ENCODE measurements at places on chromosomes 16 and 17.

DNA sequence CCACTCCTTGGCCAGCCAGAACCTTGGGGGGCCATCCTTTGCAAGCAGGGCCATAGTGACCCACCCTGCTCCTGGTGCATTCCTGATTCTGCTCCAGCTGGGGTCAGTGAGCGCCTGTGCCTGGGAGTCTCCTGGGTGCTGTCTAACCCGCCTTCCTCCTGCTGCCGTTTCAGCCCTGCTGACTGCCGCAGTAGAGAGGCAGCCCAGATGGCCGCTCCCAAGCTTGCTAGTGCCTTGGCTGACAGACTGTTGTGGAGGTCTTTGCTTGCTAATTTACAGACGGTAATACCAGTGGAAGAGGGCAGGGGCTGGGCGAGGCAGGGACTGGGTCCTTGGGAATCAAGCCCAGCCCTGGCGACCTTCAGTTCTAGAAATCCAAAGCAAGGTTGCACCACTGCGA is 99.6 kb downstream of the SOCS1 start:
- no peaks in the 10 kb centered on the region for H3K36me3 ChIP-seq
- H3K27me3 ChIP-seq, result no peaks in the 10 kb centered on the region
- peaks cover 12% of the 10 kb centered on the region for H3K4me1 ChIP-seq
- no peak for DNase-seq
- H3K4me3 ChIP-seq, result no peak overlapping the region

GRCh38 chr17:2195729-2196128 is 107.9 kb downstream of the SMG6 start:
- DNase-seq, result no peak
- peaks cover 7% of the 10 kb centered on the region for H3K36me3 ChIP-seq
- H3K27ac ChIP-seq, result no peak overlapping the region
- peaks cover 17% of the 10 kb centered on the region for H3K4me1 ChIP-seq

DNA sequence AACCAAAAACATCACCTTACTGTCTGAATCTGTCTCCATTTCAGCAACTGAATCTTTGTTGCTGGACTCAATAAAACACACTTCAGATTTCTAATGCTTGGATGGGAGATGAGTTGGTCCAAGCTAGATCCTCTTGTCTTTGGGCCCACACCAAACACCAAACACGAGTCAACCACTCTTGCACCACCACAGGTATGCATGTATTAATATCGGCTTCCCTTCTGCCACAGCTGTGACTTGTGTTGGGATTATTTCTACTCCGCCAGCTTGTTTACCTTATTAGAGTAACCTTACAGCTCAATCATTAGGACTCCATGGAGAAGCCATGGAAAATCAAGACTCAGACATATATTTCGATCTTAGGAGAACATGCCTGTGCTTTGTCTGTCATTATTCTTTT is 49.9 kb downstream of the XYLT1 start:
- H3K27me3 ChIP-seq, result no peaks in the 10 kb centered on the region
- H3K4me1 ChIP-seq, result peaks cover 8% of the 10 kb centered on the region
- H3K27ac ChIP-seq, result no peak overlapping the region
- H3K4me3 ChIP-seq, result no peak overlapping the region
- no peaks in the 10 kb centered on the region for H3K36me3 ChIP-seq
- peak; percentile 39 for DNase-seq

DNA sequence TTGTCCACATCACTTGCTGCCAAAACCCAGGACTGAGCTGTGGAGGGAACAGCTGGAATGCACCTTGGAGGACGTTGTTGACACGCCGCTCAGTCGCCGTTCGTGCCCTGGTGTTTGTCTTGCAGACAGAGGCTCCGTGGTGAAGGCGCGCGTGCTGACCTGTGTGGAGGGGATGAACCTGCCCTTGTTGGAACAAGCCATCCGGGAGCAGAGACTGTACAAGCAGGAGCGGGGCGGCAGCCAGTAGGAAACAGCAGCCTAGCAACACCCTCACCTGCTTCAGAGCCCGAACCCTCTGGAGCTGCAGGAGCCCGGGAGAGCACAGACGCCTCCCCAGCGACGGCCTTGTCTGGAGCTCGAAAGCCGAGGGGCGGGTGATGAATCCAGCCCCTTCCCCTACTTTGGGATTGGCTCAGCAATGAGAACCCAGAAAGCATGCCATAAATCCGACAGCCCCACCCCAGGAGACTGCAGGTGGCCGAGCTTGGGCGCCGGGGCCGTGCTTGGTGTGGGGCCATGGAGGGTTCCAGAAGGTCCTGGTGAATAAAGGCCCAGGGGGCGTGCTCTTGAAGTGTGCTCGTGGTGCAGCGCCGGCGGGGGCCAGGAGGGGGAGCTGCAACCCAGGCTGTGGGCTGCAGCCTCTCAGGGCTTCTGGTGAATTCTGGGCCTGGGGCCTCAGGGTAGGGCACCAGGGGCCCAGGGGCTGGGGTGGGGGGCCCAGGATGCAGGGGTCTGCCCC is 470 bp upstream of the CDK3 start:
- H3K27ac ChIP-seq, result no peak overlapping the region
- H3K27me3 ChIP-seq, result no peaks in the 10 kb centered on the region
- H3K4me3 ChIP-seq, result no peak overlapping the region
- peak; percentile 16 for DNase-seq
- H3K36me3 ChIP-seq, result peaks cover 7% of the 10 kb centered on the region

GRCh38 chr16:69858191-69859104 is 92.7 kb upstream of the CLEC18A start:
- peaks cover 2% of the 10 kb centered on the region for H3K36me3 ChIP-seq
- peaks cover 3% of the 10 kb centered on the region for H3K4me1 ChIP-seq
- DNase-seq, result no peak
- H3K27me3 ChIP-seq, result no peaks in the 10 kb centered on the region
- H3K4me3 ChIP-seq, result no peak overlapping the region

DNA sequence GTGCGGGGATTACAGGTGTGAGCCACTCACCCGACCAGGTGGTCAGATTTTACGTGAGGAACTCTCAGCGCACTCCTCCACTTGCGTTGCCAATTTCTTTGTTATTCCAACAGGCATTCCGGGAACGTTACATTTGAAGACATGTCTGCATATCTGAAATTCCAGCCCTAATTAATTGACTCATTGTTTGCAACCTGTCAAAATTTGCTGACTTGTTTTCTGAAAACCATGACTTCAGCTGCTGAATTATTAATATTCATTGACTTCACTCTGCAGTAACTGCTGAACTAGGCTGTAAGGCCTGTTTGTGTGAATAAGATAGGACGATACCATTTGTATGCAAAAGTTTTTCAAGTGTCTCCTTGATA is 16.6 kb downstream of the G6PC1 start:
- no peak overlapping the region for H3K27ac ChIP-seq
- peaks cover 22% of the 10 kb centered on the region for H3K27me3 ChIP-seq
- no peak for DNase-seq
- no peaks in the 10 kb centered on the region for H3K36me3 ChIP-seq
- no peak overlapping the region for H3K4me3 ChIP-seq

GRCh38 chr16:72985995-72986394 is 61.9 kb downstream of the ZFHX3 start:
- no peak overlapping the region for H3K27ac ChIP-seq
- peaks cover 20% of the 10 kb centered on the region for H3K4me1 ChIP-seq
- no peak overlapping the region for H3K4me3 ChIP-seq
- no peak for DNase-seq

DNA sequence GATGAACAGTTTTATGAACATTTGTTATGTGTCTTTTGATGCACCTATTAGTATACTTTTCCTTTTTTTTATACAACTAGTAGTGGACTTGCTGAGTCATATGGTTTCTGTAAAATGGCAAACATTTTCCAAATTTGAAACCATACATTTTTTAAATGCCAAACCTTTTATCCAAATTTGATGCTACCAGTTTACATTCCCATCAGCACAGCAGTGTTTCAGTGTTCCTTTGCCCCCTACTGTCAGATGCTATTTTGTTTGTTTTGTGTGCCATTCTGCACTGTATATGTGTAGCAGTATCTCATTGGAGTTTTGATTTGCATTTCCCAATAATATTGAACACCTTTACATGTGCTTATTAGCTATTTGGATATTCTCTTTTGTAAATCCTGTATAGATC is 219.4 kb downstream of the TANC2 start:
- DNase-seq, result no peak
- peaks cover 4% of the 10 kb centered on the region for H3K36me3 ChIP-seq
- no peaks in the 10 kb centered on the region for H3K27me3 ChIP-seq
- peaks cover 4% of the 10 kb centered on the region for H3K4me1 ChIP-seq
- H3K27ac ChIP-seq, result 0 out of 2 replicates have a peak overlapping the region, but pooled peaks have one; percentile 30

DNA sequence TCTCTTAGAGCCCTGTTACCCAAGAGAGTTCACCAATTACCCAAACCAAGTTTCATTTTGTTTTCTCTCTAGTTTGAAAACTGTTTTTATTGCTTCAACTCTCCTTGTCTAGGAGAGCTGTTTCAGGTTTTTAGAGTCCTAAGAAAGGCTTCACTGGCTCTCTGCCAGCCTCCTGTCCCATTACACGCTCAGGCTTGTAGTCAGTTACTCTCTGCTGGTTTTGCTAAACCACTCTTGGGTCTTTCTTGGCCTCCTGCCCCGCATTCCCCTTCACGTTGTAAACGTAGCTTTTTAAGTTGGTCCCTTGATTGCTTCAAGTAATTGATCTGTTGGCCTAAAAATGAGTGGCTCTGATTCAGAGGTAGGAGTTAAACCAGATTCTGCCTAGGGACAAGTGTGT is 529.1 kb downstream of the MAF start:
- DNase-seq, result no peak
- H3K4me1 ChIP-seq, result no peaks in the 10 kb centered on the region
- H3K36me3 ChIP-seq, result no peaks in the 10 kb centered on the region
- no peak overlapping the region for H3K4me3 ChIP-seq
- H3K27ac ChIP-seq, result no peak overlapping the region

DNA sequence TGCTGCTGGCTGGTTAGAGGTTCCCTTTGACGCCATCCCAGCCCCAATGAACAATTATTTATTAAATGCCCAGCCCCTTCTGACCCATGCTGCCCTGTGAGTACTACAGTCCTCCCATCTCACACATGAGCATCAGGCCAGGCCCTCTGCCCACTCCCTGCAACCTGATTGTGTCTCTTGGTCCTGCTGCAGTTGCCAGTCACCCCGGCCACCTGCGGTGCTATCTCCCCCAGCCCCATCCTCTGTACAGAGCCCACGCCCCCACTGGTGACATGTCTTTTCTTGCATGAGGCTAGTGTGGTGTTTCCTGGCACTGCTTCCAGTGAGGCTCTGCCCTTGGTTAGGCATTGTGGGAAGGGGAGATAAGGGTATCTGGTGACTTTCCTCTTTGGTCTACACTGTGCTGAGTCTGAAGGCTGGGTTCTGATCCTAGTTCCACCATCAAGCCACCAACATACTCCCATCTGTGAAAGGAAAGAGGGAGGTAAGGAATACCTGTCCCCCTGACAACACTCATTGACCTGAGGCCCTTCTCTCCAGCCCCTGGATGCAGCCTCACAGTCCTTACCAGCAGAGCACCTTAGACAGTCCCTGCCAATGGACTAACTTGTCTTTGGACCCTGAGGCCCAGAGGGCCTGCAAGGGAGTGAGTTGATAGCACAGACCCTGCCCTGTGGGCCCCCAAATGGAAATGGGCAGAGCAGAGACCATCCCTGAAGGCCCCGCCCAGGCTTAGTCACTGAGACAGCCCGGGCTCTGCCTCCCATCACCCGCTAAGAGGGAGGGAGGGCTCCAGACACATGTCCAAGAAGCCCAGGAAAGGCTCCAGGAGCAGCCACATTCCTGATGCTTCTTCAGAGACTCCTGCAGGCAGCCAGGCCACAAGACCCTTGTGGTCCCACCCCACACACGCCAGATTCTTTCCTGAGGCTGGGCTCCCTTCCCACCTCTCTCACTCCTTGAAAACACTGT is 11.3 kb downstream of the CX3CL1 start:
- no peak overlapping the region for H3K4me3 ChIP-seq
- peaks cover 13% of the 10 kb centered on the region for H3K27me3 ChIP-seq
- no peaks in the 10 kb centered on the region for H3K36me3 ChIP-seq
- peak; percentile 36 for DNase-seq
- H3K27ac ChIP-seq, result no peak overlapping the region
- H3K4me1 ChIP-seq, result peaks cover 3% of the 10 kb centered on the region

GRCh38 chr17:17042851-17043460 is 699 bp downstream of the MPRIP start:
- H3K4me3 ChIP-seq, result peak overlapping the region; percentile 85
- DNase-seq, result peak; percentile 66
- peaks cover 16% of the 10 kb centered on the region for H3K4me1 ChIP-seq
- no peaks in the 10 kb centered on the region for H3K27me3 ChIP-seq
- H3K36me3 ChIP-seq, result no peaks in the 10 kb centered on the region

GRCh38 chr17:73706858-73707257 is 62.6 kb upstream of the SDK2 start:
- H3K4me3 ChIP-seq, result no peak overlapping the region
- no peaks in the 10 kb centered on the region for H3K4me1 ChIP-seq
- H3K27ac ChIP-seq, result no peak overlapping the region
- H3K27me3 ChIP-seq, result no peaks in the 10 kb centered on the region
- DNase-seq, result no peak

DNA sequence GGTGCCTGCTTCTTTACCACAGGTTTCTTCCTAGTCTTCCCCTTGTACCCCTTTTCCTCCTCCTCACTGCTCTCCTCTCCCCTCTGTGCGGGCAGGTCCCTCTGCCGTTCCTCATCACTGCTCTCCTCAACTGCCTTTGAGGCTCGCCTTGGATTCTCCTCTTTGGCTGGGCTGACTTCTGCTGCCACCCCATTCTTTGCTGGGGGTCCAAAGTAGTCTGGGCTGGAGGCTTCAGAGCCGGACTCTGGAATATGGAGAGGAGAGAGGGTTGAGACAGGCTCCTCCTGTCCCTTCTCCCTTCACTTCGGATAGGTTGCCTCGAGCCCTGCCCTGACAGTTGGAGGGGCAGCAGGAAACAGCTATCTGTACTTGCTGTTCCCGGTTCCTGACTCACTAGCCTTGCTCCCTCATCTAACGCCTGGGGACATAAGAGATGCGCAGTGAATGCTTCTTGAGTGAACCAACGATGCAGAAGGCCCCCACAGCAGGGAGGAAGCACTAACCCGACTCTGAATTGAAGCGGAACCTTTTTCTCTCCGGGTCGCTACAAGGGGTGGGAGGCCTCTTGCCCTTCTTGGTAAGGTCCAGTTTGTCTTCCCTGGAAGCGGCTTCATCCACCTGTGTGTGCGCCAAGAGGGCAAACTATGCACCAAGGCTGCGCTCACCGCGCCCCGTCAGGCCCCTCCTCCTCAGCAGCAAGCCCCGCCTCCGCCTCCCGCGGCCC is 655 bp downstream of the HIRIP3 start:
- peaks cover 8% of the 10 kb centered on the region for H3K4me1 ChIP-seq
- peak overlapping the region; percentile 65 for H3K4me3 ChIP-seq
- peaks cover 18% of the 10 kb centered on the region for H3K36me3 ChIP-seq
- H3K27me3 ChIP-seq, result no peaks in the 10 kb centered on the region
- peak overlapping the region; percentile 70 for H3K27ac ChIP-seq
